ENCODE measurements at places on chromosomes 6 and 20. TPM values are rescaled to one million over a fixed set of nuclear protein-coding genes. Genes with fewer than 3 reads are reported as not detected.

DNA sequence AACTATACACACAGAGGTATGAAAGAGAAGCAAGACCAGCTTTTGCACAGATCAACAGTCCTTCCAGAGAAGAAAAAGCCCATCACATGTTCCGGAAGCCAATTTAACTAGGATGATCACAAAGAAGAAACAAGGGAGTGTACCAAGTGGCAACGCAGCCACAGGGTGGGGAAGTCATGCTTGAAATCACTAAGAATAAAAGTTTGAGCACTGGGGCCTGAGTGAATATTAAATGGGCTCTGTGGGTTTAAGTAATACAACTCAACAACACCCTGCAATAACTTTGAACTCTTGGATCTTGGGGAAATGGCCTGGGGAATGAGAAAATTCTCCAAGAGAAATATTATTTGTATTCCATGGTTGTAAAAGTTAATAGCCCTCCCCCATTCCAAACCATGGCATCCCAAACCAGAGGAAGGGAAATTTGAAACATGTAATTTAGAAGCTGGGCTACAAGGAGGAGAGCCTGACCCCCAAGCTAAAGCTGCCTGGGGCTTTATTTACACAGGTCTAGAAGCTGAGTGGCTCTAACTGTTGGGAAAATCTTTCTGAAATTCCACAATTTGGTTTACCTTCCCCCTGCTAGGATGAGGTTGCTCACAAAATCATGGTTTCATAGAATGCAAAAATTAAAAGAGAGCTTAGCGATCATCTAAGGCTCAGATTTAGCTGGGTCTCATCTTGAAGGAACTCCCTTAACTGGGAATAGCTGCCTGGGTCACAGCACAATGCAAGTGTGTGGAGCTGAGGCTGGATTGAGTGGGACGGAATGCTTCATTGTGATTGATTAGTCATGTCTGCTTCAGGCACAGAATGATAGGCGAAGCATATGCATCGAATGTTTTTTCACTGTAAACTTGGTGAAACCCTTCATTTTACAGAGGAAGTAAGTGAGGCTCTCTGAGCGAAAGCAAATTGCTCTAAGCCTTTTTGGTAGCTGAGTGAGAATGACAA lies 143.6 kb downstream of the BMP7 start:
- no peak overlapping the region for H3K4me3 ChIP-seq
- no peaks in the 10 kb centered on the region for H3K36me3 ChIP-seq
- H3K27me3 ChIP-seq = no peaks in the 10 kb centered on the region
- H3K4me1 ChIP-seq = no peaks in the 10 kb centered on the region
- H3K27ac ChIP-seq = no peak overlapping the region

- H3K4me3 ChIP-seq = no peak overlapping the region
- no peaks in the 10 kb centered on the region for H3K4me1 ChIP-seq
- H3K36me3 ChIP-seq = no peaks in the 10 kb centered on the region
- no peaks in the 10 kb centered on the region for H3K27me3 ChIP-seq
- no peak for DNase-seq
These were observed 167.6 kb downstream of the TFAP2B start for GRCh38 chr6:50986319-50986718.

CST2 gene
- not detected for total RNA-seq

COL11A2 gene
- total RNA-seq = 0.39 TPM

GRCh38 chr6:43901733-43902230 lies 131.8 kb downstream of the VEGFA start:
- H3K4me3 ChIP-seq = no peak overlapping the region
- DNase-seq = no peak
- no peaks in the 10 kb centered on the region for H3K27me3 ChIP-seq
- H3K4me1 ChIP-seq = no peaks in the 10 kb centered on the region
- no peaks in the 10 kb centered on the region for H3K36me3 ChIP-seq
- H3K27ac ChIP-seq = no peak overlapping the region

GRCh38 chr6:159307246-159307790 lies 138.1 kb downstream of the FNDC1 start:
- H3K4me1 ChIP-seq = no peaks in the 10 kb centered on the region
- H3K27ac ChIP-seq = no peak overlapping the region
- H3K36me3 ChIP-seq = no peaks in the 10 kb centered on the region
- no peak for DNase-seq

DNA sequence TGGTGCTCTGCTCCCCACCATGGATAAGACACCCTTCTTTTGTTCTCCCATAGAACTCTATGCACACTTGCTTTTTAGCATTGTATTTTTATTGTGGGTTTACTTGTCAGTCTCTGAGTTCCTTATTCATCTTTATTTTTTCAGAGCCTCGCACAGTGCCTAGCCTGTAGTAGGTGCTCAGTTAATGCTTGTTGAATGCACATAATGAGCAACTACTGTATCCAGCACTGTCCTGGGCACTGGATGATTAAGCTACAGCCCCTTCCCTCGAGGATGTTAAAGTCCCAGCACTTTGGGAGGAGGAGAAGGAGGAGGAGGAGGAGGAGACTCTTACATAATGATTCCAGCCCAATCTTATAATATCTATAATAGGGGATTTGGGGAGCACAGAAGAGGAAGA lies 16.8 kb downstream of the MMP24 start:
- H3K4me3 ChIP-seq = no peak overlapping the region
- no peaks in the 10 kb centered on the region for H3K4me1 ChIP-seq
- DNase-seq = no peak
- H3K36me3 ChIP-seq = no peaks in the 10 kb centered on the region
- H3K27ac ChIP-seq = no peak overlapping the region

GRCh38 chr20:56592817-56593216 lies 36.3 kb upstream of the TFAP2C start:
- no peaks in the 10 kb centered on the region for H3K4me1 ChIP-seq
- H3K4me3 ChIP-seq = no peak overlapping the region
- H3K36me3 ChIP-seq = no peaks in the 10 kb centered on the region
- H3K27me3 ChIP-seq = no peaks in the 10 kb centered on the region
- DNase-seq = no peak
- no peak overlapping the region for H3K27ac ChIP-seq

PRICKLE4 gene
- total RNA-seq = not detected

DNA sequence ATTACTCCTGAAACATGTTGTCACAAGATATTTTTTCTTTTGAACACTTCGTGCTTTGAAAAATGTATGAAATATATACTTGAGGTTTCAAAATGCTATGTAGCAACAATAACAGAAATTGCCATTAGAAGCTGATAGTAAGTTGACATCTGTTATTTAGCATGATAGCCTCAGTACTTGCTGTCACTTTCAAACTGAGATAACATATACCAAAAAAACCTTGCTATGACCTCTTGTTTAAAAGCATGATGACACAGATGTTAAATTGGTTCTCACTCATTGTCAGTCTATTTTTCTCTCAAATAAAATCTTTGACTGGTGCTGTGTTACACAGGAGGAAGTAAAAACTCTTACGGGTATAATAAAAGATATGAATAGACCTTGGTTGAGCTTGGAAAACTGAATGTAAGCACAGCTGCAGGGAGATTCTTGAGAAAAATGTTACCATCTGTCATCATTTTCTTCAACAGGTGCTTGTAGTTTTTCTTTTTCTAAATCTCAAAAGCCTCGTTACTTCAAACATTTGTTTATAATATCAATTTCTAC lies 18.6 kb downstream of the MOXD1 start:
- H3K4me3 ChIP-seq = no peak overlapping the region
- H3K27ac ChIP-seq = no peak overlapping the region
- no peaks in the 10 kb centered on the region for H3K27me3 ChIP-seq
- no peaks in the 10 kb centered on the region for H3K36me3 ChIP-seq

EGFL8 gene
- 3.9 TPM for total RNA-seq

BANF2 gene
- total RNA-seq = not detected

DNA sequence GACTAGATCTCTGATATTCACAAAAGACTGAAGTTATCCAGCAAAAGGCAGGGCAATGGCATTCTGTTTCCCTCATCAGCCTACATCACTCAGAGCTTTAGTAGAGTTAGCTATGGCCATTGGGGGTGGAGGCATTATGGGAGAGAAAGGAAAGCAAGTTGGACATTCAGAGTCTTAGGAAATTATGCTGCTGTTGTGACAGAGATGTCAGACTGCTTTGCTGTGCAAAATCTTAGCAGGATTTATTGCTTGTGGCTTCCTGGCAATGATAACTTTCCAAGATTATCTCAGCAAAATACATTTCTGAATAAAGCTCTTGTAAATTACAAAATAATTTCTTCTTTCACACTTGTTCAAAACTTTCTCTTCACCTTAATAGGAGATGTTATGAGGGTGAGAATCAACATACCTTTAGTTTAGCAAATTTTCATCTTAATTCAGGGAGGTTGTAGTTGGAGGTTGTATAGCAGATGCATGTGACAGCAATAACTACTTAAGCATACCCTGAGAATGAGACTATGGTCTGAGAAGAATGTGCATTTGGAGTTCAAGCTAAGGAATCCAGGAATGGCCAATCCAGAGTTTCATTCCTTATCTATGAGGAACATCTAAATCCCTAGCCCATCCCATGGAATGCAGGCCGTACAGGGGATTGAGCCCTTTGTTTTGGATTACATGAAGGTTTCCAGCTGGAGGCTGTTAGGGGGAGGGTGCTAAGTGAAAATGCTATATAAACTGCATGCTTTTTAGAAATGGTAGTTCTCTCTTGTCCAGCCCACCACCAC lies 179.8 kb downstream of the HAO1 start:
- no peaks in the 10 kb centered on the region for H3K4me1 ChIP-seq
- DNase-seq = no peak
- no peaks in the 10 kb centered on the region for H3K27me3 ChIP-seq
- no peak overlapping the region for H3K4me3 ChIP-seq

HM13 gene
- total RNA-seq = 94.3 TPM

DNA sequence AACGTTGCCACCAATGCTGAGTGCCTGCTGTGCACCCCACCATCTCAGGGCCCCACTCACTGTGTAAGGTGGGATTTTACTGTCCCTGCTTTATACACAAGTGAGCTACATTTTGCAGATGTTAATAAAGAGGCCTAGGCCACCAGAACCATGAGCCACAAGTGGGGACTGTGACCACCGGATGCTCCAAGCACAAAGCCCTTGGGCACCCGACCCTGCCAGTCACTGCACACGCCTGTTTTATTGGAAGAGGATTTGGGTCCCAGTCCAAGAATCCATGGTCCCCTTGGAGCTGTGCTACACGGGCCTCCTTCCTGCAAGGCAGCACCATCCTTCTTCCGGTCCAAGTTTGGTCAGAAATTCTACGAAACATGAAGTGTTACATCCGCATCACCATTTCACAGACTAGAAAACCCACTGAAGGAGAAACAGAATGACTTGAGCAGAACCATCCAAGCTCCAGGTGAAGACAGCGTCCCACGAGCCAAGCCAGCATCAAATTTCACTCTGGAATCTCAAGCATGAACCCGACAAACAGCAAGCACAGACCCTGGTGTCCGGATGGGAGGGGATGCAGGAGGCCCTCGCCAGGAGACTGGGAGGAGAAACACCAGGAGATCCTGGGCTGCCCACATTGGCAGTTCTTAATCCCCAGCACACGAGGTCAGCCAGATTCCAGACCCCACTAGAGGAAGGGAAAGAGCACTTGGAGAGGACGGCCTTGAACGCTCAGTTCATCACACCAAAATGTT lies 226.9 kb downstream of the DLL1 start:
- H3K27ac ChIP-seq = no peak overlapping the region
- DNase-seq = no peak
- no peaks in the 10 kb centered on the region for H3K4me1 ChIP-seq
- H3K36me3 ChIP-seq = no peaks in the 10 kb centered on the region

- H3K27ac ChIP-seq = no peak overlapping the region
- no peak overlapping the region for H3K4me3 ChIP-seq
- H3K27me3 ChIP-seq = no peaks in the 10 kb centered on the region
- peaks cover 18% of the 10 kb centered on the region for H3K4me1 ChIP-seq
These were observed 2.7 kb upstream of the ZFAND3 start for GRCh38 chr6:37816599-37817375.

- no peaks in the 10 kb centered on the region for H3K27me3 ChIP-seq
- DNase-seq = no peak
- no peak overlapping the region for H3K4me3 ChIP-seq
- no peaks in the 10 kb centered on the region for H3K36me3 ChIP-seq
- H3K4me1 ChIP-seq = no peaks in the 10 kb centered on the region
These were observed 411.1 kb downstream of the HDGFL1 start for GRCh38 chr6:22980446-22980845.

GRCh38 chr6:4163408-4164116 lies 28.2 kb upstream of the ECI2 start:
- no peak overlapping the region for H3K4me3 ChIP-seq
- DNase-seq = no peak
- no peak overlapping the region for H3K27ac ChIP-seq

OR2H2 gene
- not detected for total RNA-seq

PPP1R3G gene
- 0.24 TPM for total RNA-seq

DNA sequence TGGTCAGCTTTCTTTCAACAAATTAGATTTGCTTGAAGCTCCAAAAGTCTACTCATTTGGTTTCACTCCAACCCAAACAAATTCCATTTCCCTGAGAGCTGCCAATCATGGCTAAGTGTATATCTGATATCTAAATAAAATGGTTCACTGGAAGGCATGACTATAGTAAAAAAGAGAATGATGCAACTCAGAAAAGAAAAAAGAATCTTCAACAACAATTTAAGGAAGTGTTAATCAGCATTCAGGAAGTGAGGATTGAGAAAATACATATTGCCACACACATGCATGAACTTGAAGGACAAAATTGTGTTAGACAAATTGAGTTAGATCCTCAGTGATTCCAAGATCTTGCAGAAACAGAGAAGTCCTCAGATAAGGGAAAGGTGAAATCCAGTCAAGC lies 972.9 kb upstream of the FLRT3 start:
- DNase-seq = no peak
- no peak overlapping the region for H3K4me3 ChIP-seq
- no peaks in the 10 kb centered on the region for H3K27me3 ChIP-seq
- H3K27ac ChIP-seq = no peak overlapping the region
- H3K36me3 ChIP-seq = no peaks in the 10 kb centered on the region
- H3K4me1 ChIP-seq = peaks cover 15% of the 10 kb centered on the region

DNA sequence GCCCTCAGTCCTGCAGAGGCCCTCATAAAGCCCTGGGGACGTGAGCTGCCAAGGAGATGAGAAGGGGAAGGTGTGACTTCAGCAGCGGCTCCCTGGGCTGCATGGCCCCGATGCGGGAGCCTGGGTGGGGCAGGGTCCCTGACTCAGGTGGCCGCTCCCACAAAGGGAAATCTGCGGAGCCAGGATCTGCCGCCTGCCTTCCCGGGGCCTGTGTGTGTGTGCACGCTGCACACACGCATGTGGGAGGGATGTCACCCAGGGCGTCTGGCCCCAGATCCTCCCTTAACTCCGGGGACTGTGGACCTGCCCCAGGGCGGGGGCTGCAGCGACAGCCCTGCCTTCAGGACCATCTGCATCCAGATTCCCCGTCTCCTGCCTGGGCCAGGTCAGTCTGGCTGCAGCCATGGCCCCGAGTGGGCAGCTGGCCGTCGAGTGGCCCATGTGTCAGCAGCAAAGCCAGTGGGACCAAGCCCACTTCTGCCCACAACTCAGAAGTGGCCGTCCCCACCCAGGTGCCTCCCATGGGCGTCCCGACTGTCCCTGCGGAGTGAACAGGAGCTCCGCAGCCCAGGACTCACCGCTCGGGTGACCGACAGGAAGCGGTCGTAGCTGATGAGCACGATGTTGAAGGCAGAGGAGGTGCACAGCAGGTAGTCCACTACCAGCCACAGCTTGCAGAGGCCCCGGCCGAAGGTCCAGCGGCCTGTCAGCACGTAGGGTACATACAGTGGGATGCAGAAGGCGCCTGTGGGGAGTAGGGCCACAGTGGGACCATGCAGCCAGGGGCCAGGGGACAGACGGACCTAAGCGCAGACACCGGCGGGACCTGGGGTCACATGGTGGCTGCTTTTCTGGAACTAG lies 1.9 kb downstream of the HRH3 start:
- H3K4me1 ChIP-seq = peaks cover 17% of the 10 kb centered on the region
- no peak for DNase-seq
- H3K36me3 ChIP-seq = no peaks in the 10 kb centered on the region

Measured in B cell (primary cell).